NCI-H774 (cell line): ENCODE measurements at places on chromosomes 12 and 14.

DNA sequence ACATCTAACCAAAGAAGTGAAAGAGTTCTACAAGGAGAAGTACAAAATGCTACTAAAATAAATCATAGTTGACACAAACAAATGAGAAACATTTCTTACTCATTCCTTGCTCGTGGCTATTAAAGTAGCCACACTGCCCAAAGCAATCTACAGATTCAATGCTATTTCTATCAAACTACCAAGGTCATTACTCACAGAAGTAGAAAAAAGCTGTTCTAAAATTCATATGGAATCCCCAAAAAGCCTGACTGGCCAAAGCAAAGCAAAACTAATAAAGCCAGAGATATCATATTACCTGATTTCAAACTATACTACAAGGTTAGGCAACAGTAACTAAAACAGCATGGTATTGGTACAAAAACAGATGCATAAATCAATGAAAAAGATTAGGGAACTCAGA is 305.6 kb downstream of the RPAP3 start:
- DNase-seq = no peak

GRCh38 chr14:103220134-103220981 is 97.1 kb downstream of the TNFAIP2 start:
- no peak for DNase-seq

- no peak for DNase-seq
These were observed 117.5 kb downstream of the DYRK2 start for GRCh38 chr12:67765776-67766766.

DNA sequence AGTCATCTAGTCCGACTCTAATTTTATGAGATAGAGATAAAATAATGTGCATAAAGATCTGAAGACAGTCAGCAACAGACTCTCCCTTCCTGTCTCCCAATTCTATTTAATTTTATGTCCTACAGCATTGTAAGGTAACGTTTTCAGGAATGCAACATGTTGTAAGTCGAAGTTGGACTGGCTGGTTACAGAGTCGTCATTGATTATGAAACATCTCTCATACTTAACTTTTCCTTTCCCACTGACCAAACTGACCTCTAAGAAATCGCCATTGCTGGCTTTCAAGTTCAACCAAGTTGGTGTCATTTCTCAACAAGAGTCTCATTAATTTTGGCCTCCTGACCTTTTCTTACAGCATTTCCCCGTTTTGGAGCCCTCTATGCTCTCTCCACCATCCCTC is 4.9 kb upstream of the RIC8B start:
- DNase-seq = no peak

DNA sequence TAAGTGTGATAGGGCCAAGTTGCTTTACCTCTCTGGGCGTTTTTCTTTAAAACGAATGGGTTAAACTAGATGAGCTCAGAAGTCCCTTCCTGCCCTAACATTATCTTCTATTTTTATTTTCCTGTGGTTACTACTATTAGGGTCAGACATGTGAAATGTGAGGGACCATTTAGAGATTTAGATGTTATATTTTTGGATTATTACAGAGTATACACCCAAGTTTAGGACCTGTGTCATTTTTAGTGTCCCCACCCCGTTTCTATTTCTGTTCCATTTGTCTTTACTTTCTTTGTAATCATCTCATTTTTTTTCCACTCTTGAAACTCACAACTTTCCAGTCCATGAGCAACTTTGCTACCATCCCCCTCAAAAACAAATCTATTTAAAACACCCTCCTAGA is 56.3 kb downstream of the SLC4A8 start:
- DNase-seq = no peak

DNA sequence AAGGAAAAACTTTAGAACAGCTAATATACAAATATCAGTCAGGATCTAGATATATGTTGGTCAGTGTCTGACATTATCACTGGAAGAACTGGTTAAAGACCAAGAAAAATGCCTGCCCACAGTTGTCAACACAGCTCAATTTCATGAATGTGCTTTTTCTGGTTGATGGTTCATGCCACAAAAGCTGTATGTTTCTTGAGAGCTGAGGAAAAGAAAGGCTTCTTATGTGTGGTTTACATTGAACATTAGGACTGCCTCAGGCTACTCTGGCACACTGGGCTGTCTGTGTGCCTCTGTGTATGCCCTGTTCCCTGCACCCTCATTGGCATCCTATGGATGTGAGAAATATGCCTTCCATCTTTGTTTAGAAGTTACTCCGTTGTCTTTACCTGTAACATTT is 218.8 kb upstream of the RGS6 start:
- DNase-seq = no peak

DNA sequence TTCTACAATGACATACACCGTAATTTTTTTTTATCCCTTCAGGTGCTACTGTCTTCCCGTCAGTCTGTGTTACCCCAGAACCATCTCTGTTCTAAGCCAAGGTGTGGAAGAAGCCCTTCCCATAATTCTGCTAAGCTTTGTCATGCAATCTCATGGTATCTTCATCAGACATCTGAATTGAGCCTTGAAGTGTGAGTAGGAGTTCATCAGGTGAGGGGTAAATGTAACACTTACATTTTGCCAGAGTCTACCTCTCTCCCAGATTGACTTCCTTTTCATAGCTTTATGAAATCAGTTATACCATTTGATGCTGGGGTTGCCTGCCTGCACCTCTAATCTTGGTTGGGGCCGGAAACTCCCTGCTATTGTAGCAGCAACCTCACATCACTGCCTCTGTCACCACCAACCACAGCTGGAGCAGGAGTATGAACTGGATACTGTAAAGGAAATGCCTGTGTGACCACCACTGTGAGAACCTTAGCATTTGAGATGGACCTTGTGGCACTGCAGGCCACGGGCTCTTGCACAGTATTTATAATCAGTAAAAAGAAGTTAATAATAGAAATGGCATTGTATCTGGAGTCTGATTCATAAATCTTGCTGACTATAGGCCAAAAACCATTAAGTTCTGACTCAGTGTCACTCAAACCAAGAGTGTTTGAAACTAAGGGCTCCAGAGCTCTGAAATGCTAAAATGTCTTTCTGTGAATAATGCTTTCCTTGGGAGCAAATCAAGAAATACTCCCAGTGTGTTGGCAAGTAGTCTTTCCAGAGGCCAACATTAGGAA is 58.7 kb upstream of the STK38L start:
- DNase-seq = no peak
